ENCODE measurements at places on chromosomes 6 and 20.

DNA sequence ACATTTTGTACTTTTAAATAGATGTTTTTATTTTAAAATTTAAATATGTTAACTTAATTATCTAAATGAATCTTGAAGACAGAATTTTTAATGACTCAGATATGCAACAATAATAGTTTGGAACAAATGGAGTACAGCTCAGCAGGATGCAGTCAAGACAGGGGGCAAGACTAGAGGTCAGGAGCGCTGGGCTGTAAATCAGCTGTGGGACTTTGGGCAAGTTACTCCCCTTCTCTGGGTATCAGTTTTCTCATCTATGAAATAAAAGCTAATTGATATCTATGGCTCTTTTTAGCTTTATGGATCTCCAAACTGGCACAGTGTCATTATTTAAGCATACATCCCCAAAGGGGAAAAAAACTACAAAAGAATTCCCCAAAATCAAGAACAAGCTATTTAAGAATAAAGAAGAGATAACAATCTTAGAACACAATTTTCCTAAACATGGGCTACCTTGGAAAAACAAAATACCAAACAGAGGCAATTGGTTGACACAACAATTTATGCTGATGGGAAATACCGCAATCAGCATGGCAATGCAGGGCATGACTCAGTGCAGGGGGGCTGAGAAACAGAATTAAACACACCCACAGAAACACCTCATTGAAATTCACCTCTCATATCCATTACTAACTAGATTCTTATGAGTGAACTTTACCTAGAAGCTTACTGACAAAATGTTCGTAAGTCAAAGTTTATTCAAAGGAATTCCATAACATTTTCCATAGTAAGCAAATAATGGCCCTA, 188.2 kb downstream of the SIM1 start:
- DNase-seq = no peak

GRCh38 chr20:60935971-60936370, 316.1 kb upstream of the CDH4 start:
- DNase-seq = no peak

GRCh38 chr20:64223526-64224067, 32.0 kb upstream of the PCMTD2 start:
- DNase-seq = no peak

DNA sequence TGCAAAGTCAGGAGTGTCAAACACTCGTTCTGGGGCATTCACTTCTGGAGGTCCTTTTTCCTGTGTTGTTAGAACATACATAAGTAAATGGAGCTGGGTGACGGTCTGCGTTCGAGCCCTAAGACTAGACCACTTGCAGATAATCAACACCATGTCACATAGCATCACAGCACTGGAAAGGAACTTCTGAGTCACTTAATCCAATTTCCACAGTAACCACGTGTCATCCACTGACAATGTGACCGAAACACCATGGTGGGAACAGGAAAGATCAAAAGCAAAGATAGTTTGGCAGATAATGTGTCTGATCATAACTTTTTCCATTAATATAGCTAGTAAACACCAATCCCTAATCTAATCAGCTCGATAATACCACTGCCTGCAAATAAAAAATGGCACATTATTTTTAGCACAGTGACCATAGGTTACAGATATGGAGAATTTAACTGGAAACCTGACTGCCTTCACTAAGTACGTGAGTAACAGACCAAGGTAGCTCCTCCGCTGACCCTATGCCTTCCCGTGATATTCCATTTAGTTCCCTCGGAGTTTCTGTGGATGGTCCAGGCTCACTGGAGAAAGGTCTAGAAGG, 34.8 kb downstream of the WRNIP1 start:
- DNase-seq = no peak

DNA sequence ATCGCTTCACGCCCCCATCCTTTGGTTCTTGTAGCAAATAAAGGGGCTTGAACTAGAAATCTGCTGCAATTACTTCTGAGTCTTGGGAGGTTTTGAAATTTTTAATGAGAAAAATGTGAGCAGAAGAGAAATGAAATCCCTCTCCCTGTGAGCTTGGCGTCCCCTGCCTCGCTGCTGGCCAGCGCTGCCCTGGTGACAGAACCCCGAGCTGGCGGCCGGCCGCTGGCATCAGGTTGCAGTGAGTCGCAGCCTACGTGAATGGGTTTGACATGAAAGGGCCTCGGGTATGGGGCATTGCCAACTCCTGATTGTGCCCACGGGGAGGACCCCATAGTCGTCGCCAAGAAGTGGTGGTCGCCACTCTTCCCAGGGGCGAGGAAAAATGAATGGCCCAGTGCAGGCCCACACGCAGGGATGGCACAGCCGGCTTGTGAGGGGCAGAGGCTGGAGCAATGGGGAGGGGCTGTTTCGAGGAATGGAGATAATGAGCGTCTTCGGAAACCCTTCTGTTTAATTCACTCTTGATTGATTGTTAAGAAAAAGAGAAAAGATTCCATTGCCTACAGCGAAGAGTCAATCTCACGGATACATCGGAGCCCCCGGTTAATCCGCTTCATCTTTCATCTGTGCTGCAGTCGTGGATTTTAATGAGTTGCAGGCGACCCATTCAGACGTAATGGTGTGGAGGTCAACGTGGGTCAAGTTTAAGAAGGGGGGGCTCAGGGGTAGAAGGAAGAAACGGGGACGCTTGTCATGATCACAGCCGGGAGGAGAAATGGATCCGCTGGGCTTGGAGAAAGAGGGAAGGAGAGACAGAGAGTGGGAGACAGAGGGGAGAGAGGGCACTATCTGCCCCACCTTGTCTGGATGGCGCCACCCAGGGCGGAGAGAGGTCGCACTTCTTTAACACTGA, 380.1 kb downstream of the THBS2 start:
- DNase-seq = no peak
